ENCODE measurements at places on chromosomes 3 and 15.

DNA sequence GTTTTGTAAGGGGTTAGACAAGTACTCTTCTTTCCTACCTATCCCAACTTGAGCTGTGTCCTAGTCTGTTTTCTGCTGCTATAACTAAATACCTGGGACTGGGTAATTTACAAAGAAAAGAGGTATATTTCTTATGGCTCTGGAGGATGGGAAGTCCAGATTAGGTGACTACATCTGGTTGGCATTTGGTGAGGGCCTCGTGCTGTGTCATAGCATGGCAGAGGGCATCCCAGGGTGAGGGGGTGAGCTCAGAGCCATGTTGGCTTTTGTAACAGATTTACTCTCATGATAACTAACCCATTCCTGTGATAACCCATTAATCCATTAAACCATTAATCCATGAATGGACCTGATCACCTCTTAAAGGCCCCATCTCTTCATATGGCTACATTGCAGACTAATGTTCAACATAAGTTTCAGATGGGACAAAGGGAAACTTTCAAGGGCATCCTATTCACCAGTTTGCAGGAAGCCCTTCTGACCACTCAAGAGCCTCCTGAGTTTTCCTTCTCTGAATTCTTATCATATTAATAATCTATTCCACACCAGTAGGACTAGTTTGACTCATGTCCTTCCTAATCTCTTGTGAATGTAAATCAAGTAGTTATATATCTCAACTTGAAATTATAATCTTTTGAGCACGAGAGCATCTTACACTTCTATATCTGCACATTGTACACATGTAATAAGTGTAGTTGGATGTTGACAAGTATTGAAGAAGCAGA lies 185.7 kb upstream of the ZPLD1 start:
- no peak for DNase-seq

DNA sequence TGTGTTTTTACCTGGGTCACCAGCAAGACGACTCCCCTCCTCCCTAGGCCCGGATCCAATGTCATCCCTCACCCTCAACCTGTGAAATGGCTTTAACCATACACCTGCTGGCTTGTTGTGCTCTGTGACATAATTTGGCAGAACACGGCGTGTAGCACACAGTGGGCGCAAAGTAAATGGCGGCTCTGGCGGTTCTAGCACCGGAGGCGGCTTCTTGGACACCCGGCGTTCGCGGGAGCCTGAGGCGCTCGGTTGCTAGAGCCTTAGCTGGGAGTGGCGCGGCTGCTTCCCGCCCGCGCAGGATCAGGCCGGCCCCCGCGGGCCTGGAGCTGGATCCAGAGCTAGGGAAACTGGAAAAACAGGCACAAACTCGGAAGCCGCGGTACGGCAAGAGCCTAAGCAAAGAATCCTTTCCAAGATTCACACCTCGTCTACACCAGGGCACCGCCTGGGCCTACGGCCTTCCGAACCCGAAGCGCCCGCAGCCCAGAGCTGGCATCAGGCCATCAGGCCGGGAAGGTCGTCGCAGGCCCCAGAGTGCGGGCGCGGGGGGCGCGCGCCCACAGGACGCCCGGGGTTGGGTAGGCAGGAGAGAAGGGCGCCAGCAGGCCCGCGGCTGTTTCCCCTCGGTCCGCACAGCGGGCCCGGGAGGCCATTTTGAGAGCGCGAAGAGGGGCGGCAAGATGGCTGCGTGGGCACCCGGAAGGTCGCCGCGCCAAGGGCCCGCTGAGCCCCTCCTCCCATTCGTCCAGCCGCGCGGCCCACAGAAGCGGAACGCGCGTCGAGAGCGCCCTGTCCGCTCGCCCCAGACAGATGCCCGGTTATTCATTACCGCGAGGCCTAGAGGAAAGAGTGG lies 43.9 kb upstream of the POLG start:
- no peak for DNase-seq

DNA sequence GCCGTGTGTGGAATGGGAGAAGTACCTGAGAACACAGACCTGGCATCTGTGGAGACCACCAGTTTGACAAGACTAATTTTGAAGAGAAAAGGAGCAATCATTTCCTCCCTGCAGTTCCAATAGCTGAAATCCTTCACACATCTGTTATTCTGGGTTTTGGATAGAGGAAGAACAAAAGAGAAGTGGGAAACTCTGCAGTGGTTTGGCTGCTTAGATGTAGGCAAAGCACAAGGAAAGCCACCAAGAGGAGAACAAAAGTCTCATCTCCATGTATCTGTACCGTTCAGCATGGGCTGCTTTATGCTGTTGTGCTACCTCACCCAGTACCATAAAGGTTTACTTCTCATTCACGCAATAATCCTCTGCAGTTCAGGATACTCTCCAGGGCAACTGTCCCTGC lies 153.1 kb upstream of the COL8A1 start:
- DNase-seq: no peak

- no peak for DNase-seq
Measured at GRCh38 chr3:143221446-143221845, 101.9 kb downstream of the CHST2 start.

DNA sequence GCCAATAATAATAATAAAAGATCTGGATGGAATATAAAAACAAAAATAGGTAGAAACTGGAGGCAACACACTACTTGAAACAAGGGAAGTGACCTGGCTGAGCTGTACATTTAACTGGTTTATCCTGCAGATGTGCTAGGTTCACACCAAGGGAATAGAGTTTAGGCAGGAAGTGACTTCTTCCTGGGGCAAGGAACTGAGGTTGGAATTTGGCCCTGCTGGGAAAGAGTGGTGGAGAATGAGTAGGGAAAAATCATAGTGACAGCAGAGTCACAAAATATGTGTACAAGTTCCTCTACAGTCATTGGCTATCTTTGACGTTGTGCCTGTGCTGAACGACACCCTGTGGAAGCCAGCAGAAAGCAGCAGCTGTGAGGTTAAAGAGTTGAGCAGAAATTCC lies 44.1 kb downstream of the ARHGAP11B start:
- no peak for DNase-seq

DNA sequence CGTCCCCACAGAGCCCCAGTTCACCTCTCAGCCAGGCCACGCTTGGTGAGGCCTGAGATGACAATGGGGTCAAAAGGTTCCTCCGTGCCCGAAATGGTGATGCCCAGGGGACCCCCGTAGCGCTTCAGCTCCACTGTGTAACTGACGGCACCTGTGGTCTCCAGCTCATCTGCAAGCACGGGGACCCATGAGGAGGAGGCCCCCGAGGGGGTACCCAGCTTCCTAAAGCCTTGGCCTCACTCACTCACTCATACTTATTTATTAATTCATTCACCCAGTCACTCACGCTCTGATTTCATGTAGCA lies 30.4 kb downstream of the GRIP2 start:
- DNase-seq: no peak

DNA sequence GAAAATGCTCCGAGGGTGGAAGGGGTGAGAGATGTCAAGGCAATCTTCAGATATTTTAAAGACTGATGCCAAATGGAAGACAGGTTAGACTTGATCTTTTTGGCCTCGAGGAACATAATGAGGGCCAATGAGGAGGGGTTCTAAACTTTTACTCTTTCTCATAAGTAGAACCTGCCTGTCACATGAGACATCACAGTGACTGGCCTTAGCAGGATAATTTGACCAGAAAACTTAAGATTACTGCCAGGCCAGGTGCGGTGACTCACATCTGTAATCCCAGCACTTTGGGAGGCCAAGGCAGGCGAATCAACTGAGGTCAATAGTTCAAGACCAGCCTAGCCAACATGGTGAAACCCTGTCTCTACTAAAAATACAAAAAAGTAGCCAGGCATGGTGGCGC lies 12.2 kb downstream of the TM4SF4 start:
- no peak for DNase-seq

DNA sequence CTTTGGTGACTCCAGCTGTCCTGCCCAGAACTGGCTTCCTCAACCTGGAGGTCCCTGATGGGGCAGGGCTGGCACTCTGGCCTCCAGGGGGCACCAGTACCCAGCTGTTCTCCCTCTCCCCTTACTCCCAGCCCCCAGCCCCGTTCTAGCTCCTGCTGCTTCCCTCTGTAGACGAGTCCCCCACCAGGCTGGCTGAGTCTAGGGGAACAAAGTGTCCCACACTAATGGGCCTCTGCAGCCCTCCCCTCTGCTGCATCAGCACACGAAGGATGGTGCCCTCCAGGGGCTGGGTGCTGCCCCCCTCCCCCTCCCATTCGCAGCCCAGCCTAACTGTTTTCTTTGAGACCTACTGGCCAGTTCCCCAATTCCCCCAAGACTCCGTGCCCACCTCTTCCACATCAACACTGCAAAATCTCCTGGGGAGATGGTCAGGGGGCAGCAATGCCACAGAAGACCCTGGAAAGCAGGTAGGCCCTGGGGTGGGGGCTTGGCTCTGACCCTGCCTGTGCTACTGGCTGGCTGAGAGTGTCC lies 4.2 kb downstream of the RHCG start:
- DNase-seq: no peak

GRCh38 chr3:13687517-13687943 lies 138.6 kb downstream of the FBLN2 start:
- no peak for DNase-seq

DNA sequence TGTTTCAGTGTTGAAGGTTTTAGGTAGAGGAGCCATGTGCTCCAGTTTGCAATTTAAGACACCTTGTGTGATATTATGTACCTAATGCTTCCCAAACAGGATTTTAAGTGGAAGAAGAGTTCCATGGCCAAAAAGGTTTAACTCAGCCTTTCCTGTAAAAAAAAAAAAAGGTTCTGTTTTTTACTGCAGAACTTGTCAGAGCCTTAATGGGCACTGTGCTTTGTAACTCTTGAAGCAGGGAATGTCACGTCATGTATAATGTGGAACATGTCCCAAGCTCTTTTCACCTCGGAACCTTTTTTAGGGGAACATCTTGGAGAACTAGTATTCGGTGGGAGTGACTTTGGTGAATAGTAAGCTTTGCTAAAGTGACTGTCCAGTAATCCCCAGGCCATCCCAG lies 31.6 kb downstream of the PSMD6 start:
- no peak for DNase-seq

DNA sequence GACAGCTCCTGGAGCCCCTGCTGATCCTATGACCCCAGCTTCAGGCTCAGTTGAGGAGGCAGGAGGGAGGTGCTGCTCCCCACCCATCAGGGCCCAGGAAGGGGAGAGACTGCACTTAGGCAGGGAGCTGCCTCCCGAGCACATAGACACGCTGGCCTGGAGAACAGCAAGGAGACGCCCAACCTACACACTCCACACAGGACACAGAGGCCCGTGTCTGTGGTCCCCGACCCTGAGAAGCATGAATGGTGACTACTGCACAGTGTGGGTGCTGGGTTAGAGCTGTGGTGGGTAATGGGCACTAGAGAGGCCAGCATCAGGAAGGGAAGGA lies 1.1 kb upstream of the HHATL start:
- no peak for DNase-seq

- no peak for DNase-seq
Measured at GRCh38 chr15:72724028-72724427, 38.0 kb downstream of the BBS4 start.

- no peak for DNase-seq
Measured at GRCh38 chr3:175163686-175164085, 304.6 kb downstream of the NAALADL2 start.

- no peak for DNase-seq
Measured at GRCh38 chr3:57097536-57097935, 37.1 kb downstream of the SPATA12 start.

DNA sequence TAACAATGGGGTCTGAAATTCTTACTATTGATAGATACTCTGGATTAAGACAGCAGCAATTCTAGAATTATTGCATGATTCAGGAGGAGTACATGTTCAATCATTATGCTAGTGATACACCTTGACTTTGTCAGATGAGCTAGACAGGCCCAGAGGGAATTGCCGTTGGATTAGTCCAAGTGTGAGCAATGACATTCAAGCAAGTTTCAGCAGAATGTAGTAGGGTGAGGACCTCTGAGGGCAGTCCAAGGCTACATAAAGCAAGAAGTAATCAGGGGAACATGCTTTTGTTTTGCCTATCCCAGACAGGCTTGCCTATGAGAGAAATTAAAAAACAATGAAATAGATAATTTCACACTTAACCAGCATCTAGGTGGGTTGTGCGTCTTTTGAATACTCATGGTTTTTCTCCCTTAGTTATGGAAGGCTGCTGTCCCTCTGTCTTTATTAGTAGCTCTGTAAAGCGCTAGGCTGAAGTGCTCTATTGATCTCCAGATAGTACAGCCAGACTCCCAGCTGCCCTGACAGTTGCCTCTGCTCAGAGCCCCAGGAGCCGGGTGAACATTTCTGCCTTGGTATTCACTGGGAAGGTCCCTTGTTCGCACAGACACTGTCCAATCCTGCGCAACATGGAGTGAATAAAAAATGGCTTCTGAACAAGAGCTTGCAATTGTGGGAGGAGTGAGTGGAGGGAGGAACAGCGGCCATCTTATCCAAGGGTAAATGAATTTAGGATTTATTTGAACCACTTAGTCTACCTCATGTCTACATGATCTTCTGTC lies 316.6 kb upstream of the ONECUT1 start:
- no peak for DNase-seq

DNA sequence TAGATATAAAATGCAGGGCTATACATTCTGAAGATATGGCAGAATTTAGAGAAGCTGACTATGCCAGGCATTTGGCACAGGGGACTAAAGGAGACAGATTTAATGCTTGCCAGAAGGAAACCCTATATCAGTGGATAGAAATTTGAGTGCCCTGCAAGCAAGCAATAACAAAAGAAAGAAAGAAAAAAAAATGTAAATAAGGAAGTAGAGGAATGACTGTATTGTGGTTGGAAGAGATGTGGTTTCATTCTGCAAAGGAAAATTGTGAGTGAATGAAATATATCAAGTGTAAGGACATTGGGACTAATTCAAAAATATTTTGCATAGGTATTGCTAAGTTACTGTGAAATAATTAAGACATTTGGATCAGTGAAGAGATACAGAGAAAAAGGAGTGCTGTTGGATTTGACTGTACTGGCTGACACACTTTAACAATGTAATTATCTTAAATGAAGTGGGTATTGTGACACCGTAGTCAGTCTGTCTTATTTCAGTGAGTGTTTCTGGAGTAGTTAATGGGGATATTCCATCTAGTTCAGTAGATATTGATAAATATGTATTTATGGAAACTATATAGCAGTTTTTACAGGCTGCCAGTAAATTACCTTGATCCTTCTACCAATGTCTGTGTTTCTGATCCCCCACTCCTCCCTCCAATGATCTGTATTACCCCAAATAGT lies 418.2 kb downstream of the CNTN4 start:
- DNase-seq: no peak

DNA sequence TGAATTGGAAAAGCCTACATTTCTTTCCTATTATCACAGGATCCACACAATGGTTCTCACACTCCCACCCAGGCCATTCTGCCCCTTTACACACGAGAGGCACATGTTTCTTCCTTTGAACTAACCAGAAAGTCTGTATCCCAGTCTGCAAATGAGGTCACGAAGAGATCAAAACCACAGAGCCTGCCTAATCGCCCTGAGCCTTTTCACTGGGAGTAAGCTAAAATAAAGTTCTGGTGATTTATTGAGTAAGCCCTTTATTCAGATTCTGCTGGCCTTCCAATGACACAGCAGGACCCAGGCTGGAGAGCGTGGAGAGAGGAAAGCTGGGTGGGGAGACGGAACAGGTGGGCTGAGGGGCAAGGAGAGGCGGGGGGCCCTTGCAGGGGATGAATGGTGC lies 78.7 kb downstream of the ATP1B3 start:
- DNase-seq: no peak

GRCh38 chr3:20857636-20858035 lies 671.6 kb upstream of the SGO1 start:
- DNase-seq: no peak

GRCh38 chr3:66449411-66449974 lies 51.3 kb downstream of the LRIG1 start:
- DNase-seq: no peak

GRCh38 chr15:89196994-89197393 lies 24.4 kb downstream of the RLBP1 start:
- DNase-seq: no peak
